NAMALWA (cell line): ENCODE measurements at places on chromosomes 3 and 15.

DNA sequence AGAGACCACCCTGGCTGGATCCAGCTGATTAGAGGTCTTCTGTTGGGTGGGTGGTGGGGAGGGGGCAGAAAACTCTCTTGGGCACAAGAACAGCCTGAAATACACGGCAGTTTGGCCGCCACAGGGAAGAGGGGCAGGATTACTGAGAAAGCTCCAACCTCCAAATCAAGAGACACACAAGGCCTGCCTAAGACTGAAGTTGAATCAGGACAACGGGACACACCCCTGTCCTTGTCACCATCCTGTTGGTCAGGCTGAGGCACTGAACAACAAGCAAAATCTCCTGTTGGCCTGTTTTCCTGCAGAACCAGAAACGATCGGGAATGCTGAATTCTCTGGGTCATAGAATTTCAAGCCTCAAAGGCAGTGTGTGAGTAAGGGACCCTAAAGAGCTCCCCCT, 247.8 kb downstream of the FAM43A start:
- no peak for DNase-seq

DNA sequence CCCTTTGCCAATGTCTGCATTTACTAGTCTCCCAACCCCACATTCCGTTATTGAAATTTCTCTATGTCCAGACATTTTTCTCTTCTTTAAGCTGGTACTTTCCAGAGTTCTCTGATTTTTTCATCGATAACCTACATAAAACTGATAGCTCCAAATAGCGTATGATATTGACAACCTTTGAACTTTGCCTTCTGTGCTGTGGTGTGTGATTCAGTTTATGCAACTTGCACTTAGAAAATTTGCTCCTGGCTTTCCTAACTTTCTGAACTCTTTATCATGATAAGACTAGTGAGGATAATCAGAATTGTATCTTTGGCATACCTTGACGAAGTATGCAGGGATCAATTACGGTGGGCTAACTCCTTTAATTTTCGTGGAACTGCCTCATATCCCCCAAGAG, 1261.3 kb downstream of the SI start:
- DNase-seq: no peak

DNA sequence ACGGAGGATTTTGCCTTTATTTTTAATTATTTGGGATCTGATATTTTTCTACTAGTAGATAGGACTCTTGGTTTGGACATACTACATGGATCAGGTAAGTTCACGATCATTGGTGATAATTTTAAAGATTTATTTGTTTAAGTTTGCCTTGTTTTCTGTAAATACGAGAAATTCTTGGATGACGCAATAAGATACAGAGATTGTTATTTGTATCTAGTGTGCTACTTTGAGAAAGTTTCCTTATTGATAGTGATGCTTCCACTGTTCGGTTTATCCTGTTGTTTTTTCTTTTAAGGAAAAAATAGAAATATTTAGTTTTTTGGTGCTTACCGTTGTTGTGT, 577 bp downstream of the CHD2 start:
- DNase-seq: no peak

DNA sequence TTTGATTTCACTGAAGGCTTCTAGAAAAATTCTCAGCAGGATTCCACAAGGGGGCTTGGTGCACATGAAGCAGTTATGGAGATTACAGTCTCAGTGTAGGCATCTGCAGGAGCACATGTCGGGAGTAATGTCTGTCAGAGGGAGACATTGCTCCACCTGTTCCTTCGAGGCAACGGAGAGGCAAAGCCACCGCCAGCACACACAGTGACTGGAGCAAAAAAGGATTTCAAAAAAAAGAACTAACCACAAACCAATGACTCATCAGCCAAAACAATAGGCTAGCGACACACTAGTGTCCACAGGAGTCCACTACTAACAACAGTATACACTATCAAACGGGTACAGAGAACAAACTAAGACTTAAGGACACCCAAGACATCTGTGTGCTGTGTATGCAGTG, 68.9 kb downstream of the NPTN start:
- no peak for DNase-seq

DNA sequence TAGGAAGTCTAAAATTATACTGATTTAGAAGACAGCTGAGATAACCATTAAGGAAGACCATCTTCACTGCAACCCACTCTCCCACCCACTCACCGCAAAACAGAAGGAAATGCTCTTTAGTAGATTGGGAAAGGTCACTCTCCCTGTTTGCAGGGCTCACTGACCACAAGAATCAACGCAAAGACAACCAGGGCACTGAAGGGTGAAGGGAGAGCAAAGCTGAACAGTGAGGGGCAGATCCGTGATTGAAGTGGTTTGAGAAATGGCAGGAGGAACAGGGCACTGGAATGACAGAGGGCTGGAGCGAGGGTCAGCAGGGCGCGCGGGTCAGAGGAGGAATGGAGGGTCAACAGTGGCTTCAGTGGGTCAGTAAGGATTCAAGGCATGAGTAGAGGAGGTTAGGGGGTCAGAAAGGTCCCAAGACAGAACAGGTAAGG, 520 bp downstream of the MESD start:
- DNase-seq: peak; percentile 27
